ENCODE measurements at places on chromosomes 1 and 21.

DNA sequence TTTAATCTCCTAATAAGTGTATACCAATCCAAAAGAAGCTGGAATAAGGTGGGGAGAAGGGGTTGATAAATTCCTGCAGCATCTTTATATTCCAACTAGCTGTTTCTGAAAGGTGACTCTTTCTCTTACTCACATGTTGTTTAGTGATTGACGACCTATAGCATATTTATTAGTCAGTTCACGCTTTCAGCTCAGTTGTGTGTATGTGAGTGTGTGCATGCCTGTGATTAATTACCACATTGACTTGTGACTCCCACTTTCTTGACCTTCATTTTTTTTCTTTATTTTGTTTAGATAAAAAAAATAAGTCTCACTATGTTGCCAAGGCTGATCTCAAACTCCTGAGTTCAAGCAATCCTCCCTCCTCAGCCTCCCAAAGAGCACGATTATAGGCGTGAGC is 44.4 kb downstream of the ATP2B4 start:
- no peak for DNase-seq

DNA sequence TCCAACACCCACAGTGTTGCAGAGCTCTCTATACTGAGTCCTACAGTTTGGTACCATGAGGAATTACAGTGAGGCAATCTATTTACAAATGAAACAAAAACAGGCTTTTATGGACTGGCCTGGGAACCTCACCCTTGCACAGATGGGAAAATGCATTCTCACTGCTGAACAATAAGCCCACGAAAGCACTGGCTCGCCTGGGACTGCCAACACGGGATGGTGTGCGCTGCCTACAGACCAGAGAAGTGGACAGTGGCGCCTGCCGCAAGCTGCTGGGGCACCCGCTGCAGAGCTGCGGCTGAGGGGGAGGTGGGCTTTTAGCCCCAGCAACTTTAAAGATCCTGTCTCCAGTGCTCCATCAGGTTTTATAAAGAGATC is 28.5 kb upstream of the ABCG1 start:
- DNase-seq, result no peak

DNA sequence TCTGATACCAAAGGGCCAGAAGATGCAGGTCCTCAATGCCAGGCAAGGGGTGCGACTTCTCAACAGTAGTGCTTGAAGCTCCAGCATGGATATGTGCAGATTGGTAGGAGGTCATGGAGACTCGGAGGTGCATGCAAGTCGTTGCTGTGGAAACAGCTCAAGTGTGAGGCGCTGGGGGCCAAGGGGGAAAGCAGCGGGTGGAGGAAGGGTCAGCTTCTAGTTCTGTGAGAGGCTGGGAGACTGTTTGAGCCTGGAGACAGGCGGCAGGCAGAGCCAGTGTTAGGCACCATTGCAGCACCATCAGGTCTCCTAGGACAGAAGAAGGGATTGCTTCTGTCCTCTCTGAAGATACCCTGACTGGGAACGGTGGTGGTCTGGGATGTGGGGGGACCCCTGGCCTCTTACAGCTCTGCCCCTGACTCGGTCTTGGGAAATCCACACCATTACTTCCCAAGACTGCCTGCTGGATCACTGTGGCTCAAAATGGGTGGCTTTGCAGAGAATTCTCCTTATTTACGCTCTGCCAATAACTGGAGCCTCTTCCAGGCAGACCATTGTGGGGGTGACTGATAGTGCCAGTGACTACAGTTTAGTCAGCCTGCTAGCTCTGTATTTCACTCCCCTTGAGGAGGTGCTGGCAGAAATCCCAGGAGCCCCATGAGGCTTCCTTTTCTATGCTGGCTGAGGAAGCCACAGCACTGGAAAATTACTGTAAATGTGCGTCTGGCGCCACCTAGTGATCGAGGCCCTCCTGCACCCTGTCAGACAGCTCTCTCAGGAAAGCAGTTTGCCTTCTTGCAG is 46.3 kb upstream of the VANGL1 start:
- peak; percentile 10 for DNase-seq

DNA sequence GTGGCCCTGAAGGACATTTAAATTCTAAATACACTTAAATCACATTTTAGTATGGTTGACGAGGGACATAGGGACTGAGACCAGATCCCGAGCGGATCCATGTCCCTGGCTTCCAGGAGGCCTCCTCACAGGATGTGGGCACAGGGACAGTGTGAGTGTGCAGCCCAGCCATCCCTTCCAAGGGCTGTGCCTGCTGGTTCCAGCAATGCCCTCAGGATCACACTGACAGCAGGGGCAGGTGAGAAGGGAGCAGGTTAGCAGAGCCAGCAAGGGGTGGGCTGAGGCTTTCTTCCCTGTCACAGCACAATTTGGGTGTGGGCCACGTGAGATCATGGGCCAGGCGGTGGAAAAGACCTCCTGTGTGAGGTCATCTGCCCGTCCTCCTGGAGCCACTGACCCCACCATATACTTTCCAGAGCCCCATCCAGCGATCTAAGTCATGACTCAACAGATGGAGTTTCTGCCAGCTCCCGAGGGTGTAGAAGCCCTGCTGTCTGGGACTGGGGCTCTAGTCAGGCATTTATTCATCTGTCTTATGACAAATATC is 37.0 kb upstream of the PRSS38 start:
- no peak for DNase-seq

- DNase-seq, result no peak
Observed at GRCh38 chr1:235910357-235911299, 43.9 kb upstream of the LYST start.
